Germinal center (tissue), 1 donor: ENCODE measurements at places on chromosomes 3 and 15.

- no peak for DNase-seq
These were observed 8.5 kb downstream of the HTR3D start for GRCh38 chr3:184040010-184040409.

DNA sequence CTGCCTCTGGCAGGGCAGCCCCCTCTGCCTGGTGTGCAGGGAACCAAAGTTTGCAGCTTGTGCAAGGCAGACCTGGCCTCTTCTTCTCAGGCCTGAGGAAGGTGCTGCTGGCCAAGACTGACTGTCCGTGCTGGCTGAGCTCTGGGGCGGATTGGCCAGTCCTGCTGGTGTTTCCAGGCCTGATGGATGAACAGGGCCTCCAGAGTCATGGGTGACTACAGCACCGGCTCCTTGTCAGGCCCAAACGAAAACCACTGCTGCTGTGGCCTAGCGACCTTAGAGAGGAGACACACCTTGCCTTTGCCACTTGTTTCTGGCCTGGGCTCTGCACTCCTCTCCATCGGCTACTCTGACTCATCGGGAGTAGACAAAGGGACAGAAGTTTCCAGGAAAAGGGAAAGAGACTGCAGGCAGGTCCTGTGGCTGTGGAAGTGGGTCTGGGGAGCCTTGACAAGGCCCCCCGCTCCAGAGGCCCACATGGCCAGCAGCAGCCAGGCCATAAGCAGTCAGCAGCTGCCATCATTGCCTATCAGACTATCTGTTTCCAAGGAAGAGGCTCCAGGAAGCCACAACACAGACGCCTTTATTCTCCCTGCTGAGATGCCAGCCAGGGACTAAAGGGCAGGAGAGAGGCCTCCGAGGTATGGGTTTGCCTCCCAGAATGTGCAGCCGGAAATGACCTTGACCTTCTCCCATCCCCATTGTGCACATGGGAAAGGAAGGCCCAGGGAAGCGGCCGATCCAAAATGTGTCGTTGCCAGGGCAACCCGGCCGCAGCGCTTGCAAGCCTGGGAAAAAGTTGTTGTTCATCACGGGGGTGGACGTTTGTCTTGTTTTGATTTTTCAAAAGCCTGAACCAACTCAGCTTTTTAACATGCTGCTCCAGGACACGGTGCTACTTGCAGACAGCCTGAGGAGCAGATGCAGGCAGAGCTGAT lies 160.5 kb downstream of the CHSY1 start:
- DNase-seq, result no peak

- peak; percentile 16 for DNase-seq
These were observed 56.0 kb upstream of the MYRIP start for GRCh38 chr3:39753391-39753790.

- no peak for DNase-seq
These were observed 36.6 kb downstream of the UACA start for GRCh38 chr15:70726753-70727152.

DNA sequence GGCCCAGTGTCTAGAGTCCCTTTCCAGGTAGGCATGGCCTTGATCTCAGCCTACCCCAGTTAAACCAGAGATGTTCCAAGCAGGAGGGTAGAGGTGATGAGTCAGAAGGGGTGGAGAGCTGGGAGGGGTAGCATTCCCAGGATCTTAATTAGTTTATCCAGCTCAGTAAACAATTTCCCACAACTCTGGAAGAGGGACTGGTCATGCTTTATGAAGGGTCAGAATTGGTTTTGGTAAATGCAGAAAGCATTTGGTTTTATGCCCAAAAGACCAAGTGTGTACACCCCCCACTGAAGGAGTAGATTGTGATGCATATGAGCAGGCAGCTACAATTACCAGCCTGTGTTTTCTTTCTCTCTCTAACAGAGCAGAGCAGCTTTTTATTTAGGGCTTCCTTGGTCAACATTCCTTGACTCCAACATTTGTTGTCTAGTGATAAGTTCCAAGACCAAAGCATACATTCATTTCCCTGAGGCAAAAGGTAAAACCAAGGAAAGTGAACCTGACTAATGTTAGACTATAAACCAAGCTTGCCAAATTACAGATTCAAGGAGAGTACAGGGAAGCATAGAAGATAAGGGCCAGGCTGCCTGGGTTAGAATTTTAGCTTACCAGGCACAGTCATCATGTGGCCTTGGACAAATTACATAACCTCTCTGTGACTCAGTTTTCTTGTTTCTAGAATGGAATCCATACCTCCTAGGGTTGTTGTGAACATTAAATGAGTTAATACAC lies 17.6 kb downstream of the EXOSC7 start:
- DNase-seq, result no peak

- no peak for DNase-seq
These were observed 14.9 kb downstream of the ARL8B start for GRCh38 chr3:5136919-5137429.

- no peak for DNase-seq
These were observed 52.4 kb downstream of the KLF13 start for GRCh38 chr15:31379042-31379441.

DNA sequence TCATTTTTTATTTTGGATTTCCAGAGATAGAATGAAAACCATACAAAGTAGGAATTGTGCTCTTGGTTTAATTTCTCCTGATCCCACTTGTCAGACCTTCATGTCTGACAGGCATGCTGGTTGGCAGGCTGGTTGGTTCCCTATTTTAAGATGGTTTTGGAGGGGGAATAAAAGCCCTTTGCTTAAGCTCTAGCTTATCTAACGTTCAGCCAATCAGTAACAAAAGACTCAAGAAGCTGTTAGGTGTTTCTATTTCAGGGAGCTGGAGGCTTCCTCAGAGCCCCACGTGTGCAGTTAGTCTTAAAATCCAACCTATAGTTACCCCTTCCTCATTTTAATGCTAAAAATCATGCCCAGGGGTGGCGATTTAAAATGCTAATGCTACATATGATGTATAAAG lies 40.5 kb upstream of the XIRP1 start:
- DNase-seq, result no peak

- no peak for DNase-seq
These were observed 256.9 kb upstream of the LRRC3B start for GRCh38 chr3:26365706-26366105.

- DNase-seq, result no peak
These were observed 305.4 kb downstream of the MEX3B start for GRCh38 chr15:81740416-81740815.
